ENCODE measurements at places on chromosomes 7 and 10. TPM values are rescaled to one million over a fixed set of nuclear protein-coding genes. Genes with fewer than 3 reads are reported as not detected.

GRCh38 chr7:48781752-48782151, 142.6 kb upstream of the CDC14C start:
- H3K36me3 ChIP-seq, result no peaks in the 10 kb centered on the region
- H3K27me3 ChIP-seq, result peaks cover 13% of the 10 kb centered on the region
- H3K4me1 ChIP-seq, result no peaks in the 10 kb centered on the region
- DNase-seq, result no peak

DNA sequence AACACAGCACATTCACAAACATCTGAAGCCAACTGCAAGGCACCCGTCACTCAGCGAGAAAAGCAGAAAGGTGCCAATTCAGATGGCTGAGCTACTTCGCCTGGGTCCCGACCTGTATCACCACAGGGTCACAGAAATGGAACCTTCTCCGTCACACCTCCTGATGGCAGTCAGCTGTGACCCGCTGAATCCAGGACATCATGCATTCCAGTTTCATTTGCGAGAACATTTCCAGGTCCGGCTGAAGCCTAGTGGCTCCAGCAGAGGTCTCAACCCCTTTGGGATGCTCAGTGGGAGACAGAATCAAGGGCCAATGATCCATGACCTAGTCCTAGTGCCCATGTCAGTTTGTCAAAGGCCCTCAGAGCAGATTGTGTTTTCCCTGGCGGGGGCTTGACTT, 193.6 kb upstream of the KLF14 start:
- no peaks in the 10 kb centered on the region for H3K36me3 ChIP-seq
- no peak overlapping the region for H3K27ac ChIP-seq
- peaks cover 90% of the 10 kb centered on the region for H3K4me1 ChIP-seq

DNA sequence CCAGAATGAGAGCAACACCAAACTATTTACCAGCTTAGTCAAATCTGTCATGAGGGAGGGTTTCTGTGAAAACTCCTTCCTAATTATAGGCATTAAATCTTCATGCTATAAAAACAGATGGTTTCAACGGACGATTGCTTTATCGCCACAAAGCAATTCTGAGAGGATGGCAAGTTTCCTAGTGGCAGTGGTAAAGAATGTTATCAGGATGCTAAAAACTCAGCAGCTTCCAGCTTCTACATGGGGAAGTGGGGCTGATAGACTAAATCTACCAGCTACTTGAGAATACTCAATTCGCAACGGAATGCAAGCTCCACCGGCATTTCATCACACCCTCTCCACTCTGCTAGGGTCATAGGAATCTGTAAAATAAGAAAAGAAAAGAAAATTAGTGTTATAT, 41.8 kb downstream of the JCAD start:
- peaks cover 5% of the 10 kb centered on the region for H3K36me3 ChIP-seq
- no peaks in the 10 kb centered on the region for H3K27me3 ChIP-seq
- DNase-seq, result no peak
- H3K4me1 ChIP-seq, result peaks cover 35% of the 10 kb centered on the region

GRCh38 chr7:25358926-25359325, 130.6 kb upstream of the NPVF start:
- DNase-seq, result no peak
- H3K27me3 ChIP-seq, result no peaks in the 10 kb centered on the region
- no peaks in the 10 kb centered on the region for H3K4me1 ChIP-seq
- H3K27ac ChIP-seq, result no peak overlapping the region

The CYP3A4 gene
- not detected for total RNA-seq

The C7orf33 gene
- not detected for total RNA-seq

The ACSM6 gene
- not detected for total RNA-seq
